ENCODE measurements at places on chromosomes 16 and 17.

DNA sequence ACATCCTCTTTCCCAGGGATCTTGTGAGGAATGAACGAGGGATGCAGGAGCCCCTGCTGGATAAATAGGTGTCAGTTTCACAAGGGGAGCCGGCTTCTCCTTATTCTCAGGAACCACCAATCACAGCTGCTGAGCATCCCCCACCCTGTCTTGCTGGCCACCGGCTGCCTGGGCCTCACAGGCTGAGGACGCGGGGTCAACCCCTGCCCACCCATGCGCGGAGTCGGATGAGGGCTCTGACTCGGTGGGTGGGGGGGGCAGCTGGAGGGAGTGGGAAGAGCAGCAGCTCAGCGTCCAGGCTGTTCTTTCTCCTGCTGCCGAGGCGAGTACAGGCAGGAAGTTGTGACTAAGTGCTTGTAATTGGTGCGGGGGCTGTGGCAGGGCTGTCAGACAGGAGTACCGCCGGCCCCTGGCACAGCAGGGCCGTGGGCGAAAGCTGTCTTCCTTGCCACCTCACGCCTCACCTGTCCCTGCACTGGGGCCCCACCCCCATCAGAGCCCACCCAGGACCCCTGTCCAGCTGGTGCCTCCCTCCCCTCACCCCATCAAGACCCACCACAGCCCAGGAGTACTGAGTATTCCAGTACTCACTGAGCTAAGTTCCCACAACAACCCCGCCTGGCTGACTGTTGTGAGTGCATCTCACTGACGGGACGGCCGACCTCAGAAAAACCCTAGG is 11.0 kb upstream of the DPEP1 start:
- DNase-seq: no peak

GRCh38 chr17:64259922-64260321 is 3.1 kb downstream of the TEX2 start:
- DNase-seq: no peak

DNA sequence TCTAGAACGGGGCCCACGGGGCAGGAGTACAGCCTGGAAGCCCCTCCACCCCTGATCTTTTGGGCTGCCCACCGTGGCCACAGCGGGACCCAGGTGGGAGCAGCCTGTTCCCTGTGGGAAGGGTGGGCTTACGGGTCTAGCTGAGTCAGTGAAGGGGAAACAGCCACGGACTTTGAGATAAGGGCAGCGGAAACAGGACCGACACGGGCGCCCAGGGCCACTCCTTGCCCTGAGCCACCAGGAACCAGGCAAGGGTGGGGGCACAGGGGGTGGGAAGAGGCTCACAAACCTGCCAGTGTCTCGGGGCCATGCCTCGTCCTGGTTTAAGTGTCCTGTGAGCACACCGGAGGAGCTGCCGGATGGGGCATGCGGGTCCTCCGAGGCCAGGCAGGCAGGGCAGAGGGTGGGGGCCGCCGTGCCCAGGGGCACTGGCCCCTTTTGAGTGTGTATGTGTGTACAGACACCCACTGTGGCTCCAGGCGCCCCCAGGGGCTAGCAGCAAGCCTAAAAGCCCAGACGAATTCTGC is 47.6 kb upstream of the PVALEF start:
- DNase-seq: no peak

GRCh38 chr17:28384281-28385036 is 13.0 kb downstream of the SARM1 start:
- no peak for DNase-seq

DNA sequence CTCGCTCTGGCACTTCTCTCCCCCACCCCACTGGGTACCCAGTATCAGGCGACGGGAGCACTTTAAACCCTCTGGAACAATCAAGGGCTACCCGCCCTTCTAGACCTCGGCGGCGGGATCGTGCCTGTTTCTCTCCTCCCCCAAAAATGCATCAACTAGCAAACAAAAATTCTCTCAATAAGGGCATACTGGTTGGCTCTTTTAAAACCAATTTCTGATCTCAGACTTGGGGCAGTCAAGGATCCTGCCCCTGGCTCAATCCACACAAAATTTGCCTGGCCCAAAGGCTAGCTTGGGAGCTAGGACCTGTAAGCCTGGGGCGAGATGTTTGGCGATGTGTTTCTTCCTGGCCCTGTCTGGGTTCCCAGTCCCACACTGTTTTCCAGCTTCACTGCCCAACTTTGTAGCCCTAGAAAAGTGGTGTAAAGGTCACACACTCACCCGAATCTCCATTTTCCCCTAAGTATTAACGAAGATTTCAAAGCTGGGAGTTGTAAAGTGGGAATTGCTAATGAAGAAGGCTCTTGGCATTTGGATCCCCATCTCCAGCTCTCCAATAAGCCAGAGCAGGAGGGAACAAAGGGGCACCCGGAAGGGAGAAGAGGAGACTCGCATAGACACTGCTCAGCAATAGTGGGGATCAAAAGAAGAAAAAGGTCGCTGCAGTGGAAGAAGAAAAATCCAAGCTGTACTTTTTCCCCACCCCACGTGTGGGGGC is 14.4 kb upstream of the HOXB2 start:
- no peak for DNase-seq

GRCh38 chr17:7497228-7497627 is 13.1 kb downstream of the POLR2A start:
- no peak for DNase-seq

DNA sequence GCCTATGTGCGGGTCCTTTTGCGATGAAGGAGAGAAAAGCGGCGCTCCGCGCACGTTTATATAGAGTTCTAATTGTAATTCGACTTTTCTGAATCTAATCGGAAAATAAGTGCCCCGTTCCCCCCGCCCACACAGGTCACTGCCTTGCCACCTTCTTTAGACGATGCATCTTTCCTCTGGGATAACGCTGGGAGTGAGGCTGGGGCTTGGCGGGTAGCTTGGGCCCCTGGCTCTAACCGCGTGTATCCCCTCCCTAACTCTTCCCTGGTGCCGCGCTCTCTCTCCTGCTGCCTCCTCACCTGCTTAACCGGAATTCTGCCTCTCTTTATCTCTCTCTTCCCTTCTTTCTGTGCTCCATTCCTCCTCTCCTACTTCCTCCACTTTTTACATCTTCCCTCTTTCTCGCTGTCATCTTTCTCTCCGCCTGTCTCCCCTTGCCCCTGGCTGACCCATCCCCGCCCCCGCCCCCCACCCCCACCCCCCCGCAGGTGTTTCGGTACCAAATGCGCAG is 2.6 kb downstream of the LHX1 start:
- no peak for DNase-seq

DNA sequence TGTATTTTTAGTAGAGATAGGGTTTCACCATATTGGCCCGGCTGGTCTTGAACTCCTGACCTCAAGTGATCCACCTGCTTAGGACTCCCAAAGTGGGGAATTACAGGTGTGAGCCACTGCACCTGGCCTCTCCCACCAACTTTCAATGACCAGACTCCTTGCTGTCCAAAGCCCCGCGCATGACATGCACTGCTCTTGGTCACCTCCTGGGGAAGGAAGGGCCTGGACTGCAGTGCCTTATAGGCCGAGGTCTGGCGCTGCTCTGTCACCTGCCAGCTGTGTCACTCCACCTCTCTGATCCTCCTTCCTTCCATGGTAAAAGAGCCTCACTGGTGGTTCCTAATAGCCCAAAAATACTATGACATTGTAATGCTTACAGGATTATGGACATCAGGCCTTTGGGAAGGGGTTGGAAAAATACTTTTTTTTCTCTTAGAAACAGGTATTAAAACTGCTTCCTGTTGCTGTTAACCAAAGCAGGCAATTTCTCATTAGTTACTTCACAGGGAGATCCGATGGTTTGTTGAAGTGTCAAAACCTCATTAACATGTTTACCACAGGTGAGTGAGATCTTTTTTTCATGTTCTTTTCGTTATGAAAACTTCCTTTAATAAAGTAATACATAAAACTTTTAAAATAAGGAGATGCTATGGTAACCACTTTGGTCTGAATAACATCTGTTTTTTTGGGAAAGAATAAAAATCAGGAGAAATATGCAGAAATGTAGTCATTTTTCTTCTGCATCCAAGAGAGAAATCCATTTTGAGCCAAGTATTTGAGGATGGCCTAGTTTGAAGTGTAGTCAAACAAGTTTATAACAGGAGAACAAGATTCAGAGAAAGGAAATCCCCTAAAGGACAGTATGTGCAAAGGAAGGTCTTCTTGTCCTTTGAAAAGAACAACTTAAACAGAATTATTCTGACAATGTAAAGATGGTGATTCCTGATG is 35.5 kb downstream of the GRB7 start:
- DNase-seq: no peak

DNA sequence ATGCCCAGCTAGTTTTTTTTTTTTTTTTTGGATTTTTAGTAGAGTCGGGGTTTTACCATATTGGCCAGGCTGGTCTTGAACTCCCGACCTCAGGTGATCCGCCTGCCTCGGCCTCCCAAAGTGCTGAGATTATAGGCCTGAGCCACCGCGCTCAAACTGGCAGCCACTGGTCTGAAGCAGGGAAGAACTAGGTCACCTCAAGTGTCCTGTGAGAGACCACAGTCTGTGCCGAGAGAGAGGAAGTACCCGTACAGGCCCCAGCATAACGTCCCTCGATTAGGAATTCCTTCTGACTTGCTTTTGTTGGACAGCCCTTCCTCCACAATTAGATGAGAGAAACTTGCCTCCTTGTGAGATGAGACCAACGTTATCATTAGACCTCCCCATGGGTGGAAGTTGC is 13.7 kb upstream of the CD300E start:
- no peak for DNase-seq

All from hypothalamus (tissue), 51 donors.